ENCODE measurements at places on chromosomes 16 and 17.
A peak's percentile ranks its signal among the peaks of the same experiment; 100 is the strongest.

- DNase-seq, result peak; percentile 31
Measured at GRCh38 chr17:48215583-48216139, 108.1 kb downstream of the SNX11 start.

DNA sequence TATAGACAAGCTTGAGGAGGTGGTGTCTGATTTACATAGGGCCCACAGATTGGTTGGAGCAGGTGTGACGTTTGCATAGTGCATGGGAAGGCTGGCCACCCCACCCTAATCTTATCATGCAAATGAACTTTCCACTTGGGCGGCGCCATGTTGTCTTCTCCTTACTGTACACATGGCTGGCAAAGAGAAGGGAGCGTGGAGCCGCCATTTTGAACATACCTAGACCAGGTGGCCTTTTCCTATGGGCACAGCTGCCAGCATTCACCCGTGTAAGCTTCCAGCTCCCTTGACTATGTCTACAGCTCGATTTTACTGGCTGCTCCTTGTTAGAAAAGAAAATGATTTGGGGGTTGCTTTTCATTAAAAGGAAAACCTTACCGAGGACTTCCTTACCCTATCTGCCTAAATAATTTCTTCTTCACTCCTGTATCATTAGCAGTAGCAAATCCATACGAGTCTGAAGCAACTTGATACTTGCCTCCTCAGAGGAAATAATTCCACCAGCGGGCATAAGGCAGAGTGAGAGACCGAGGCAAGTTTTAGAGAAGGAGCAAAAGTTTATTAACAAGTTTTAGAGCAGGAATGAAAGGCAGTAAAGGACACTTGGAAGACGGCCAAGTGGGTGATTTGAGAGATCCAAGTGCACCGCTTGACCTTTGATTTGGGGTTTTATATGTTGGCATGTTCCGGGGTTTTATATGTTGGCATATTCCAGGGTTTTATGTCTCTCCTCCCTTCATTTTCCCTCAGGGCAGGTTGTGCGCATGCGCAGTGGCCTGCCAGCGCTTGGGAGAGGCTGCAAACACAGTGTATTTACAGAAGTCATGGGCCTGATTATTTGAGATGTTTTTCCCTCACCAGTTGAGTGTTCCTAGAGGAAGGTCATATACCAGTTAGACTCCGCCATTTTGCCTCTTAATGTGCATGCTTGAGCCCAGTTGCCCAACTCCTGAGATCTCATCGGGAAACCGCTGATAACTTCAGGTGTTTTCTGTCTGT, 65.7 kb downstream of the MARF1 start:
- no peak for DNase-seq

GRCh38 chr17:71023249-71024030, 854.1 kb downstream of the KCNJ2 start:
- no peak for DNase-seq

GRCh38 chr17:65246252-65246651, 109.1 kb downstream of the RGS9 start:
- DNase-seq, result no peak

DNA sequence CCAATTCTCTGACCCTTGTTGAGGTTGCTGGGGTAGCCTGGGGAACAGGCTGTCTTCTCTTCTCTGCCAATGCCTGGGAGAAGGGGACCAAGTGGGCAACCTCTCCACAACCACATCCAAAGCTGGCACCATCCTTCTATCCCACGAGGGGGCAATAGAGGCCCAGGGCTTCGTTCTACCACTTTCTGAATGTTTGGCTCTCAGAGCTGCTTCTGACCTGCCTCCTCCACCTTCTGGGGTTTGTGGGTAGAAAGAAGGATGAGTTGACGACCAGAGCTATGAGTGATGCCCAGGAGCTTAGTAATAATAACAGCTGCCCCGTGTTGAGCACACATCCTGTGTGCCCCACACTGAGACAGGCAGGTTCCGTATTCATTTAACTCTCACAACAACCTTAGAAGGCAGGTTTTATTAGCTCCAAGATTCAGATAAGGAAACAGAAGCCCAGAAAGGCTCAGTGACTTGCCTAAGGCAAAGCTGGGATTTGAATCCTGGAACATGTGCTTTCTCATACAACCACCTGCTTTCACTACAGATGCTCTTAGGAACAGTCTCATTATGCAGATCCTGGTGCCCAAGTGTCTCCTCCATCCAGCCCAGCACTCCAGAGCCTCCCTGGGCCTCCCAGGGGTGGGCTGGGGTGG, 11.1 kb downstream of the TSPOAP1 start:
- DNase-seq, result peak; percentile 74

DNA sequence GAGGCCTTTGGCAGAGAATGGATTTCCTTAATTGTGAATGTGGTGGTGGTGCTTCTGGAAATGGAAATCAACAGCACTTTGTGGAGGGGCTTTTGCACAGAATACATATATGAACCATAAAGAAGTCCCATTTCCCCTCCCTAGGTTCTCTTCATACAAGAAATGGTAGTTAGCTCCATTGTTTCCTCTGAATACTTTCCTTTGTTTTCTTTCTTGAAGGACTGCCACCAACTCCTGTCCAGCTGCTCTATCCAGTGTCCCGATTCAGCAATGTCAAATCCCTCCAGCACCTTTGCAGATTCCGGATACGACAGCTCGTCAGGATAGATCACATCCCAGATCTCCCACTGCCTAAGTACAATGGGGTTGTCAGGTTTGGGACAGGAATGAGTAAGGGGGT, 33.2 kb upstream of the ARHGAP23 start:
- DNase-seq, result no peak

DNA sequence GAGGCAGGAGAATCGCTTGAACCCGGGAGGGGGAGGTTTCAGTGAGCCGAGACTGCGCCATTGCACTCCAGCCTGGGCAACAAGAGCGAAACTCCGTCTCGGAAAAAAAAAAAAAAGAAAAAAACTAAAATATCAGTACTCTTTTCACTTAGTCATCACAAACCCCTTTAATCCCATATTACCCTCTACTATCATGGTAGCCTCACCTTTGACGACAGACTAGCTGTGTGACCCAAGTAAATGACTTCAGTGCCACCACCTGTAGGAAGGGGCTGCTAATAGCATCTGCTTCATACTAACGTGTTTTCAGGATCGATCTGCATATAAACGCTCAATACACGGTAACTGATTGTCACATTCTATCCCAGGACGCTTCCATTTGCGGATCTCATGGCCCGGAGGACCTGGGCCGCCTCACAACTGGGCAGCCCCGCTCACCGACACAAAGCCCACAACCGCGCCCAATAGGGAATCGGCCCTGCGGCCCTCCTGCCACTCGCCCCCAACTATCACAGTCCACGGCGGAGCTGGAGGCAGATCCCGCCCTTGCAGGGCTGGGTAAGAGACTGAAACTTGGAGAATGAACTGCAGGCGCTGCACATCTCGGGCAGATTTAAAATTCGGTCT, 1.1 kb upstream of the ZNF263 start:
- DNase-seq, result no peak

DNA sequence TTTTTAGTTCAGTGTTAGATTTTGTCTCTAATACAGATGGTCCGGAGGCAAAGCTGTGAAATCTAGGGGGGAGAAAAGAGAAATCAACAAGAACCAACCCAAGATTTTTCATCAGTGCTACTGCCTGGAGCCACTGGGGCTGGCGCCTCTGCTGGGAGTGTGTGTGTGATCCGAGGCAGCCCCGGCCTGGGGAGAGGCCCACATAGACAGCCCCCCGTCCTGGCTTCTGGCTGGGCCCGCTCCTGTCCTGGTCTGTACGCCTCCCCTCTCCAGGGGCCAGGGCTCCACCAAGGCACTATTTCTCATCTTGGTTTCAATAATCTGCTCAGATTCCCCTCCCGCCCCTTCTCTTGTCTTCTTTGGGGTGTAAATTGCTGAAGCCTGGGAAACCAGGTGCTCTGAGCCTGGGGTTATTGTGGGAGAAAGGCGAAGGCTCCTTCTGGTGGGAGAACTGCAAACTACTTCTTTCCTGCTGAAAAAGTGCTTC, 7.8 kb downstream of the BAHCC1 start:
- peak; percentile 51 for DNase-seq

- no peak for DNase-seq
Measured at GRCh38 chr17:38427160-38427949, 909 bp upstream of the ARHGAP23 start.

DNA sequence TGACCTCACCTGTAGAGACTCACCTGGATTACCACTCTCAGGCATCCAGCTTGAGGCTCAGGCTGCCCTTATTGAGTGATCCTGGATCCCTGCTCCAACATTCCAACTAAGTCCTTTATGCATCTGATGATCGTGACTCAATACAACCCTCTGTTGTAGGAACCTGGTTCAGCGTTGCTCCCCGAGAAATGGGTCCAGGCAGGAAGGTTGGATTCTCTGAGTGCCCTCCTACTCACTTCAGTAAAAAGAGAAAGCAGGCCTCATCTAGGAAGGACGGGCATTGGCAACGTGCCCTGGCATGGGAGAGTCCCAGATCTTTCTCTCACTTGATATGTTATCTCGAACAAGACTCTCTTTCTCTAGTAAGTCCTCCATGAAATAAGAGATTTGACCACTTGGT, at the start of gene OR3A1:
Gene OR3A1 (minus strand): TSS at position 101 of the 400 bp plus-strand sequence. CDS start 5,778 bp downstream, outside the sequence.
- DNase-seq, result no peak

GRCh38 chr16:31225193-31225592, 8.3 kb upstream of the PYDC1 start:
- no peak for DNase-seq

GRCh38 chr17:28985950-28986713, 19.7 kb downstream of the SEZ6 start:
- DNase-seq, result no peak

GRCh38 chr17:65609749-65610148, 48.3 kb upstream of the AXIN2 start:
- no peak for DNase-seq

DNA sequence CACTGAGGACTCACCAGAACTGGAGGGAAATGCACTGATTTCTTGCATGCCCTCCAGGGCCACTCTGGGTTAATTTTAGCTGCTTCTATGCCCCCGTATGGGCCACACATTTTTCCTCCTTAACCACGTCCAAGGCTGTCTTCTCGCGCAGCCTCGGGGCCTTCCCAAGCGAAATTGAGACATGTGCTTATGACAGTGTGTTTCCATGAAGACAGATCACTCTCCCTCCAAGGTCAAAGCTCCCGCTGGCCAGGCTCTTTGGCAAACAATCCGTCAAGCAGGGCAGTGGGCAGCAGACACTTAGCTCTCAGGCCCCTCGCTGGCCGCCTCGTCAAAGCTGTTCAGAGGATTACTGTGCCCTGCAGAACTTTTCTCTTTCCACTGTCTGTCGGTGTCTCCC, 243.0 kb upstream of the N4BP1 start:
- no peak for DNase-seq

DNA sequence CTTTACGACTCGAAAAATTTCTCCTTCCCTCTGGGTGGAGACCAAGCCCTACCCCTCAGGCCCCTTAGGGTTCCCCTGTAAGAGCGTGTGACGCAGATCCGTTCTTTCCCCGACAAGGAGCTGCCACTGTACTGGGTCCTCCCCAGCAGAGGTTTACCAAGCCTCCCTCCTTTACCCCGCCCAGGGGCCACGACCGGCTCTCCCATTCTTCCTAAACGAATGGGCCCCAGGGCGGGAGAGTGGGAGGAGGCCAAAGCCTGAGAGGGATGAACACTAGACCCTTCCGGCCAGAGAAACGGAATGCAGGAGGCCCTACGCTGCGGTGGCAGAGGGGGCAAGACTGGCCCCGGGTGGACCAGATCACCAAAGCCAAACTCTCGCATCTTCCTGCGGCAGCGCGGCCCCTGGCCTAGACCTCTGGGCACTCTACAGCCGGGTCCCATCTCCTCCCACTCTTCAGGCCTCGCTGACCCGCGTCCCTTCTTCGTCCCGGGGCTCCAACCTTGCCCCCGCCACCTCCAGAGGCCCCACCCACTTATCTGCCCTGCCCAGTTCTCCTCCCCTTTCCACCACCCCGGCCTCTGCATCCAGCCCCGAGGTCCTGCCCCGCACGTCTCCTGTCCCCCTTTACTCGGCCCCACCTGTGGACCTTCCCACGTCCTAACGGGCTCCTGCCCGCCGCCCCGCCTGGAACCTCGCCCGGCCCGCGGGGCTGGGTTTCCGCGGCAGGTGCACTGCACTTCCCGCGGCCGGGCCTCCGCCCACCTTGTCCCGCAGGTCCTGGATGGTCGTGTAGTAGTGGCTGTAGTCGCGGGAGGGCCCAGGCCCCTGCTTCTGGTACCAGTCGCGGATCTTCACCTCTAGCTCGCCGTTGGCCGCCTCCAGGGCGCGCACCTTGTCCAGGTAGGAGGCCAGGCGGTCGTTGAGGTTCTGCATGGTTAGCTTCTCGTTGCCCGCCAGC, 765 bp downstream of the KRT19 start:
- DNase-seq, result no peak

DNA sequence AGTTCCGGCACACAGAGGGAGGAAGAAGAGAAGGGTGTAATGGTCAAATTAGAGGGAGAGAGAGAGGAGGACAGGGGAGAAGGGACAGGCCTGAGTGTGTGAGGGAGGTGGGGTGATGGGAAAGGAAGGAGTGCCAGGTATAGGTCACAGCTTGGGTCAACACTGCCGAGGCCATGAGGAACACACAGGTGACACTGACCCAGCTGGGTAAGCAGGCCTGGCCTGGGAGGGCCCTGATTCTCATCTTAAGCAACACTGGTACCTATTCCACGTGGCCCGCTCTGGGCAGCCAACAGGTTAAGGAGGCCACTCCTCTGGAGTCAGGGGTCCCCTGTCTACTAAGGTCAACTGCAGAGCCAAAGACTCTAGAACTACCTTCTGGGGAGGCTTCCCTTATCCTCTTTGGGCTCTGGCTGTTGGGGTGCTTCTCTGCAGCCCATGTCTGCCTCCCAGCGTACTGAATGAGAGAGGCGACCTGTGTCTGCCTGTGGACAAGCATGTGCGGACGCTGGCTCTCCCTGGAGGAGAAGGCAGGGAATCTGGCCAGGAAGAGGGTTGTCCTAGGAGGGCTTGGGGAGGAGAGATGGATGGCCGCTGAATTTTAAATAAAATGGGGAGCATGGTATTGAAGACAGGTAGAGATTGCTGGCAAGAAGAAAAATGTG, 57.6 kb downstream of the RGS9 start:
- DNase-seq, result no peak

- no peak for DNase-seq
Measured at GRCh38 chr17:56809106-56809819, 24.5 kb downstream of the C17orf67 start.

DNA sequence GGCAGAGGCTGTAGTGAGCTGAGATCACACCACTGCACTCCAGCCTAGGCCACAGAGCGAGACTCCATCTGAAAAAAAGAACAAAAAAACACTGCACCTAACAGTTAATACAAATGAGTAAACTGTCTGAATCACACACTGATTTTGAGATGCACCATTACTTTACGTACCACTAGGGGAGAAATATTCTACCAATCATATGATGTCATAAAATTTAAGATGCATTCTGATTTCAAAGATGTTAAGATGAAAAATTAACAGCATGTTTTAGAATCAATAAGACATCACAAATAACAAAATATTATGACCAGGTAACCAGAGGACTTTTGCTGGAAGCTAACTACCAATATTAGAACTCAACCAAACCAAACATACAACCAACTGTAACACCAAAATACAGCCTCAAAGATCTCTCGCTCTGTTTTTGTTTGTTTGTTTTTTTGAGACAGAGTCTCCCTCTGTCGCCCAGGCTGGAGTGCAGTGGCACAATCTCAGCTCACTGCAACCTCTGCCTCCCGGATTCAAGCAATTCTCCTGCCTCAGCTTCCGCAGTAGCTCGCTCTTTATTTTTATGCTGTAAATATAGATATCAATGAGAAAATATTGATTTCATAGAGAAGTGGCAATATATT, 31.6 kb downstream of the GLG1 start:
- DNase-seq, result no peak

Data from fibroblast of skin of right quadriceps (primary cell).